ENCODE measurements at places on chromosomes 4 and X.
A peak's percentile ranks its signal among the peaks of the same experiment; 100 is the strongest.

GRCh38 chr4:138789796-138790195 is 225.8 kb upstream of the NOCT start:
- DNase-seq = no peak

GRCh38 chr4:153471698-153472093 is 5.5 kb downstream of the TMEM131L start:
- DNase-seq = no peak

GRCh38 chr4:73477176-73477575 is 4.4 kb upstream of the AFM start:
- DNase-seq = no peak

- no peak for DNase-seq
Observed at GRCh38 chr4:124372916-124373315, 339.6 kb downstream of the ANKRD50 start.

DNA sequence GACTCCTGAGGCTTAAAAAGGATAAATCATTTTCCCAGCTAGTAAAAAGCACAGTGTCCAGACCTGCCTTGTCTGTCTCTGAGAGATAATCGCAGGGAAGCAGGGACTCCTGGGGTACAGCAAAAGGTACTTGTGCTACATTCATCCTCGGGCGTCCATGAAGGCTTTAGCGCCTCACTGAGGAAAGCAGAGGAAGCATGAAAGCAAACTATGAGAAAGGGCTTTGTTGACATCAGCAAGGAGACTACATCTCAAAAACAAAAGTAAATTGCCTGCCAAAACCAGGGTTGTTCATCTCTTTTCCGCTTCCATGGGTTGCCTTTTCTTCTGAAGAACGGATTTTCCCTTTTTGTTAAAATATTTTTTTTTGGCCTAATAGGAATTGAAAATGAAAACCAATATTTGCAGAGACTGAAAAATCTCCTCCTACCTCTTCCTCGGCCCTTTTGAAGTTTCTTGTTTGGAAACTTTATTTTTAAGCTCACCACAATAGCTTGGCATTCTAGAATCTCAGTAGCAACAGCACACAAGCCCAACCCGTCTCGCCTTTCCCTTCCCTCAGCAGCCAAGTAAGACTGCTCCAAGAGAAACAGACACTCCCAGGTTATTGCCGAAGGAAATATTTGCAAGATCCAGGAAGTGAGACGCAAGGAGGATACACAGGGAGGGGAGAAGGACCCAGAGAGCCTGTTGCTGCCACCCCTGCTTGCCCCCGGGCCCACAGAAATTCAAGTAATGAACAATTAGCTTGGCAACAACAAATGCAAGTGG is 148.3 kb upstream of the DGKK start:
- DNase-seq = no peak

DNA sequence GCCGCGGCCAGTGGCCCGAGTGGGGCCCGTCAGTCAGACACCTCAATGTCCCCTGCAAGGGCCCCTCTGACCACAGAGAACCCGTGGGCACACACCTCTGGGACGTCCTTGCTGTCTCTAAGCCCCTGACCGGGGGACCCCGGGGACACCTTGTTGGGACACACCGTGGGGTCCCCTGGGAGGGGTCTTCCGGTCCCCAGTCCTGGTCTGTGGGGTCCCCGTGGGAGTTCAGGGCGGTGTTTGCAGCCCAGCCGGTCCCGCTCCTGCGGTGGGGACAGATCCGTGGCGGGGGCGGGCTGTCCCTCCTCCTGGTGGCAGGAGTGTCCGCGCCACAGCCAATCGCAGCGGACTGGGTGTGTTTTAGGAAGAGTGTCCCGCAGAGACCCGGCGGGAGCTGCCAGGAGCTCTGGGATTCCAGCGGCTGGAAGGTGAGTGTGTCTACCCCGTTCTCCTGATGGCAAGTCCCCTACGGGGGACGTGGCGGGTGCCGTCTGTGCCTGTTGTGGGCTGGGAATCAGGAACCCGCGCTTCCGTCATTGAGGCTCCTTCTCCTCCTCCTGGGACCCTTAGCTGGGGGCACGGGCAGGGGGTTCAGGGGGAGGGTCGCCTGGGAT is 5.1 kb upstream of the PLCXD1 start:
- peak; percentile 55 for DNase-seq

GRCh38 chr4:54063737-54064316 is 578 bp downstream of the CHIC2 start:
- DNase-seq = peak; percentile 27

- DNase-seq = no peak
Observed at GRCh38 chr4:162920649-162921048, 246.0 kb downstream of the NAF1 start.

DNA sequence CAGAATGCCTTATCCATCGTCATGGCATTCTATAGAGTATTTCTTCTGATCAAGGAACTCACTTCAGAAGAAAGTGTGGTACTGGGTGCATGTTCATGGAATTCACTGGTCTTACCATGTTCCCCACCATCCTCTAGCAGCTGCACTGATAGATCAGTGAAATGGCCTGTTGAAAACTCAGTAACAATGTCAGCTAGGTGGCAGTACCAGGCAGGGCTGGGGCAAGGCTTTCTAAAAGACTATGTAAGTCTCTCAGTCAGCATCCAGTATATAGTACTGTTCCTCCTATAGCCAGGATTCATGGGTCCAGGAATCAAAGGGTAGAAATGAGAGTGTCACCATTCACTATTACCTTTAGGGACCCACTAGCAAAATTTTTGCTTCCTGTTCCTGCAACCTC is 15.8 kb upstream of the LDB2 start:
- no peak for DNase-seq

GRCh38 chr4:83516042-83516772 is 19.7 kb upstream of the GPAT3 start:
- DNase-seq = no peak

DNA sequence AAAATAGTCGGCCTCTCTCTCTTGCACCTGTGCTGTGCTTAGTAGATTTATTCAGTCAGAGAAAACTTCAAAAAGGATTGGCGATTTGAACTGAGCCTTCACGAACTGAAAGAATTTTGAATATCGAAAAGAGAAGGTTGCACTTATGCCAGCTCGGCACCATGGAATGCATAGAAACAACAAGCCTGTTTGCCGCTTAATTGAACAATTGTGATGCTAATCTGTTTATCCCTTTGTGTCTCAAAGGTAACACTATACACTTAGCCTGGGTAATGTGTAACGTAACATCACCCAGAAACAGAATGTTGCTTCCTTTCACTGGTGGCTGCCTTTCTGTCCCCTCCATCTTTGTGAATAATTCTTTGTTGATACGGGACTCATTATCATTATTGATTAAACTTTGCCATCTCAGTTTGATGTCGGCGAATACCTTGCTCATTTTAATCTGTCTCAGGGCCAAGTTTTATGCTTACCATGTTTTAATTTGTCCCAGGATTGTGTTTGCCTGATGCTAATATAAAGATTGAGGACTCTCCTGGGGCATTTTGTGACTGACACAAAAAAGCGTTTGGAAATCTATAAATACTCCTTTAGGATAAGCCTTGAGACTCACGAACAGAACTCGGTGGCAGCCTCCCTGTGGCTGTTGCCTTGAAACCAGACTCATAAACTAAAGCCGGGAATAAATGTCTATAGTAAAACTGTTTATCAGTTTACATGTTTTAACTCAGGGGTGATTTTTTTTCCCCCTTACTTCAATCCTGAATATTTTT is 400.5 kb downstream of the RAPGEF2 start:
- no peak for DNase-seq

DNA sequence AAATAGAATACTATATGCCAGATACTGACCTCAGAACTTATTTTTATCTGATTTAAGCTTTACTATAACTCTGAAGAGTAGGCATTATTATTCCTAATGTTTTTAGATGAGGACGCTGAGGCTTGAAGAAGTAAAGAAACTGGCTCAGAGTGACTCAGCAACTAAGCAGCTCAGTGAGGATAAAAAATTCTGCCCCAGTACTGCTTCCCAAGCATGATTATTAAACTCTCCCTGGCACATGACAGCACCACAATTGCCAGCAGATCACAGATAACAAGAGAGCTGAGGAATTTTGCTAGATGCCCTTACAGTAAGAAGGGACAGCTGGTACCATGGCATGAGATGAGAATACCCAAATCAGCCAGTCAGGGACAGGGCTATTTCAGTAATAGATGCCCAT is 219.4 kb downstream of the NKX6-1 start:
- no peak for DNase-seq

DNA sequence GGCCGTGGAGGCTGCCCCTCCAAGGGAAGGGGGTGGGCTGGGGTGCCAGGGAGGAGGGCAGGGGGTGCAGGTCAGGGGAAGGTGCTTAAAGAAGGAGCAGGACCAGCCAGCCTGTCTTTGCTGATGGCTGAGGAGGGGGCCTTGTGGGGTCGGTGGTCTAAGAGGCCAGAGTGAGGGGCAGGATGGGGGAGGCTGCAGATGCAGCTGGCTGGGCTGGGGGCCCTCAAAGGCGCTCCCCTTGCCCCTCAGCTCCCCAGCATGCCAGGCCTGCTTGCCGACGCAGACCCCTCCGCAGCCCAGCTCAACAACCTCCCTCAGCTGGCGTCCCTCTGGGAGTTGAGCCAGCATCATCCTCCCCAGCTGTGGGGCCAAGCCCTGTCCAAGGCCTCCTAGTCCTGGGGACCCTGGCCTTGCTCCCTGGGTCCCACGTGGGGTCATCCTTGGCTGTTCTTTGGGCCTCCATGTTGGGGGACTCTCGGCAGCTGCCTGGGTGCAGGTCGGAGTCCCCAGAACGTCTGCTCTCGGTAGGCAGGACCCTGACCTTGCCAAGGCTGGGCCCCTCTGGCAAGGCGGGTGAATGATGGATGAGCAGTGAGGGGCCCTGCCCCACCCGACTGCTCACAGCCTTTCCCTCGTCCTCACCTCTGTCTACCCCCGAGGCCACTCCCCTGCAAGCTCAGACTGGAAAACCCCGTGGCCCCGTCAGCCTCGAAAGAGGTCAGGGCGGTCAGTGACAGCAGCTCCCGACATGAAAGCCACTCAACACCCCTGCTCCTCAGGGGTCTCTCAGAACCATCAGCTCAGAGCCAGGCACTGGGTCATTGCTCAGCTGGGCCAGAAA is 119.4 kb downstream of the FAM53A start:
- no peak for DNase-seq

DNA sequence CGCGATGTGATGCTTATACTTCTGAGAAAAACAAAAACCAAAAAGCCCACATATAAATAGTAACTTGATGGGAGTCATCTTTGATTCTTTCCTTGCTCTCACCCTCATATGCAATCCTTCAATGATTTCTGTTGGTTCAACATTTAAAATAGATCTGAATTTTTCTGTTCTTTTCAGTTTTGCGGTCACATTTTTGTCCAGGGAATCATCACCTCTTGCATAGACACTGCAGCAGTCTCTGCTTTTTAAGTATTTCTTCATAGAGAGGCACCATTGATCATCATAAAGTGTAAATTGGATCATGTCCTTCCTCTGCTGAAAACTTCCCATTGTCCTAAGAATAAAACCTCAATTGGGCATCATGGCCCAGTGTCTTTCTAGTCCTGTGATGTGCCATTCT is 81.1 kb upstream of the SLC4A4 start:
- no peak for DNase-seq

DNA sequence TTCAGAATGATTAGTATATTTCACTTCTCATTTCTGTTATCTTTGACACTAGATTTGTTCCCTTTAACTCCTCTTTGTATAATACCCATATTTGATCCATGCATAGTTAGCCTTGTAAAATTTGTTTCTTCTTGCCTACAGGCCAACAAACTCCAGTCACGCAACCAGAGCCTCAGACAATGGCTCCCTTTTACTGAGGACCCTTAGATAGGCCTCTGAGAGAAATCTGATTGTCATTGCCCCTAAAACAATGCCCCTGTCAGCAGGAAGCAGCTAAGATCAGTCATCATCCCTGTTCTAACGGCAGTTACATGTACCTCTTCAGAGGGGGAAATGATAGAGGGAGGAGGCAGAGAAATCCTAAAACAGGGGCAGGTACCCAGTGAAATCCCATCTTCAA is 190.6 kb upstream of the TENT5D start:
- no peak for DNase-seq

GRCh38 chr4:27087306-27088045 is 226.8 kb downstream of the STIM2 start:
- DNase-seq = no peak

- DNase-seq = no peak
Observed at GRCh38 chr4:152458801-152459302, 77.0 kb downstream of the FBXW7 start.

DNA sequence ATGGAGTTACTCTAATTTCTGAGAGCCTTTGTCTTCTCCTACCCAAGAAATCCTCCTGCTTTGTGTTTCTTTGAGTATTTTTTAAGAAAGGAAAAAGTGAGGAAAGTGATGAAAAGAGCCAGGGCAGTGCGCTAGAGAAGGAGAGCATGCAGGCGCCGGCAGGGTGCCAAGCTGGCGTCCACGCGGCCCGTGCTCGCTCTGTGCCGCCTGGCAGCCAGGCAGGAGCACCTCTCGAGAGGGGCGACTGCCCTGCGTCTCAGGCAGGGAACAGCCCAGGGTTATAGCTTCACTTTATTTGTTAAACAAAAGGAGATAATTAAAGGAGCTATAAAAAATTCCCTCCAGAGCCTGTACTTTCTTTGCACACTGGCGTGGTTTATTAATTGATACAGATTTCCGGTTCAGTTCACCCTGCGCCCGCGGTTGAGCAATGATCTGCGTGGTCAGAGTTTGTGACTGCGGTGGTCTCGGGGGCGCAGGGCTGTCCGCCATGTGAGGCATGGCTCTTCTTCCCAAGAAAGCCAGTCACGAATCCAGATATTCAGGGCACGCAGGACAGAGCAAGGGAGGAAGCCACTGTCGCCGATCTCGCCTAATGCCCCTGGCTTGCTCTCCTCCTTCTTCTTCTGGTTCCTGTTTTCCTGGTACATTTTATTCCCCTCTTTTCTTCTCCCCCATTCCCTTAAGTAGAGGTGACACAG is 110.8 kb upstream of the PAQR3 start:
- DNase-seq = peak; percentile 64

- no peak for DNase-seq
Observed at GRCh38 chr4:110751183-110751582, 128.3 kb upstream of the PITX2 start.

DNA sequence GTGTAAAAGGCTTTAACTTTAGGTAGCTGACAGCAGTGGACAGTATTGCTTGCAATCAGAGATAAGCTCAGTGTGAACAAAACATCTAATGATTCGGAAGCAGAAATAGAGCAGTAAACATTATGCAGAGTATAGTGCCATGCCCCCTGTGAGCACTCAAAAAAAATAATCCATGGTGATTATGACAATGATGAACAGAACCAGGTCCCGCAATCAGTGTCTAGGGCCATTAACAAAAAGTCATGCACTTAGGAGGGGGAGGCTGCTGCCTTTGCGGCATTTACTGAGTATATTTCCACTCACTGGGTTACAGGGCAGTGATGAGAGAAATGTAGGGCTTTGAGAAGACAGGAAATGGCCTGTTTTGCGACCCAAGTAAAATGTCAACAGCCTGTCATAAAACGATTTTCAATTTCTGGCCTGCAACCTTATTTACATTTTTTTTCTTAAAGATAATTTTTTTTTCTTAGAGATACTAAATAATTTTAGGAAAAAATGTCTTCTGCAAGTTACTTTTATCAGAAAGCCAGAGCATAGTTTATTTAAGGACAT is 27.3 kb upstream of the NEIL3 start:
- no peak for DNase-seq
